ENCODE measurements at places on chromosomes 12 and 14. TPM values are rescaled to one million over a fixed set of nuclear protein-coding genes. Genes with fewer than 3 reads are reported as not detected.

DNA sequence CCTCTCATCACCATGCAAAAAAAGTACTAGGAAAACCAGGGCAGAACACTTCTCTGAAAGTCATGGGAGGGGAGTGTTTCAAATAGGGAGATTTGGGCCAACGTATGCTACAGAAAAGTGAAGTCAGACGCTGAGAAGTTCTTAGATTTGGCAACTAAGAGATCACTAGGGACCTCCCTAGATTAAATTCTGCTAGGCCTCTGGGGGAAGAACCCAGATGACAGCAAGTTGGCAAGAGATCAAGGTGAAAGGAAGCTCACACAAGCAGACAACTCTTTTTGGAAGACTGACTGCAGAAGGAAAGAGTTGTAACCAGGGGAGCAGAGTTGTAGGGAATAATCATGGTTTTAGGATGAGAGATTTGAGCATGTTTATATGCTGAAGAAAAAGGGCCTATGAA, 20.7 kb downstream of the IQSEC3 start:
- no peak for DNase-seq

GRCh38 chr12:89481213-89481914, 43.2 kb downstream of the GALNT4 start:
- no peak for DNase-seq

DNA sequence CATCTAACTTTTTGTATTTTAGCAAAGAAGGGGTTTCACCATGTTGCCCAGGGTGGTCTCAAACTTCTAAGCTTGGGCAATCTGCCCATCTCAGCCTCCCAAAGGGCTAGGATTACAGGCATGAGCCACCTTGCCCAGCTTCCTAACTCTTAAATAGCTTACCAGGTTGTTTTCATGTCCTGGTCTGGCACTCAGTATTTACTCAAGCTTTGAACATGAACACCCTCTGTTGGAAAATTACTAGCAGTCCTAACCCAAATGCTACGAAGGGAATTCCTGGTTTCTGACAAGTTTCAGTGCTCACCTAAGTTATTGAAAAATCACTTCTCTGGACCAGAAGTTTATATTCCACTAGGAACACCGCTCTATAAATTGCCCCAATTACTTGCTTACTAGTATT, 32.5 kb upstream of the GCH1 start:
- no peak for DNase-seq

GRCh38 chr14:94653321-94653720, 41.1 kb downstream of the SERPINA3 start:
- no peak for DNase-seq

DNA sequence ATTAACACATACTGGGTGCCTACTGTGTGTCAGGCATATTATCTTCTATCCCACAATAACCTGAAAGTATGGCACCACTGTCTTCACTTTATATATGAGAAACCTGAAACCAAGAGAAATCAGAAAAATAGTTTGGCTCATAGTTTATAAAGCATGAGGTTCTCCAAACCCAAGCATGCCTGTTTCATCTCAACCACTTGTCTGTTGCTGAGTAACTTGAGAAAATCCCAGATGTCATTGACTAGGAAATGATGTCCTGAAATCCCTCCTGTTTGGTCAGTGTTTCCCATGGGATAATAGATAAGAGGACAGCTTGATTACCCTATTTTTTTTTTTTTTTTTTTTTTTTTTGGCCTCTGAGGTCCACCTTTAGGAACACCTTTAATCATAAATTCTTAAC, 2.6 kb upstream of the IFNG-AS1 start:
- no peak for DNase-seq

AQP2 gene
- total RNA-seq = not detected

AJUBA gene
- total RNA-seq = 6.0 TPM

SLC6A12 gene
- 3.4 TPM for total RNA-seq

SLCO1B1 gene
- not detected for total RNA-seq

FOXN4 gene
- not detected for total RNA-seq

KRT79 gene
- 2.4 TPM for total RNA-seq

TCL1B gene
- not detected for total RNA-seq
